ENCODE measurements at places on chromosomes 2 and 18.

GRCh38 chr2:15561574-15562344, 625 bp upstream of the NBAS start:
- no peak for DNase-seq

DNA sequence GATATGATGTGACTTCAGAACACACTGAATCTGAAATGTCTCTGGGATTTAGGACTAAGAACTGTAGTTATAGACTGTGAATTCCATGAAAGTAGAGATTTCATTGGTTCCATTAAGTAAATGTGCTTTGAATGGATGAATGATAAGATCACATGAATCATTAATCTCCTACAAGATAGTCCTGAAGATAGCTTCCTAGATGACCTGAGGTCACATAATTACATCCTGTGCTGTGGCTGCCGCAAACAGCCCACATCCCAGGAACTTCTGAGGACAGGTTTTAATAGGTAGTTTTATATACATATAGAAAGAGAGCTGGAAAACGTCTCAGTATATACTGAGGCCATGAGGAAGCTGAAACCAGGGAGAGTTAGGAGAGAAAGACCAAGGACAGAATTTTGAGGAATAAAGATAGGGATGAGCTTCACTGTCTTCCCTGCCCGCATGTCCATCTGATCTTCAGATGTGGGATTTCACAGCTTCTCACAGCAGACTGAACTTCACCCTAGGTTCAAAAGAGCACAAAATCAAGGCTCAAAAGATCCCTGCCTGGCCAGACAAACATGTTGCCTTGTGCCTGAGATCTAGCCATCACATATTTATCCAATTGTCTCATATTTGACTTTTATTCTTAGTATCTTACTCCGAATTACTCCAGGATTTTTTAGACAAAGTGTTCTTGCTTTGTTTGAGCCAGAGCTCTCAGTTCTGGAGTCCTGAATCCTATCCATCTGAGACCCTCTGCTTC, 188.2 kb downstream of the IRS1 start:
- DNase-seq = no peak

- DNase-seq = no peak
Observed at GRCh38 chr18:13521418-13521817, 204.9 kb downstream of the FAM210A start.

GRCh38 chr2:38560092-38560491, 42.6 kb downstream of the HNRNPLL start:
- DNase-seq = no peak

GRCh38 chr2:20565623-20566236, 85.2 kb downstream of the HS1BP3 start:
- DNase-seq = no peak

GRCh38 chr2:175015340-175015739, 10.2 kb upstream of the CHN1 start:
- DNase-seq = no peak

DNA sequence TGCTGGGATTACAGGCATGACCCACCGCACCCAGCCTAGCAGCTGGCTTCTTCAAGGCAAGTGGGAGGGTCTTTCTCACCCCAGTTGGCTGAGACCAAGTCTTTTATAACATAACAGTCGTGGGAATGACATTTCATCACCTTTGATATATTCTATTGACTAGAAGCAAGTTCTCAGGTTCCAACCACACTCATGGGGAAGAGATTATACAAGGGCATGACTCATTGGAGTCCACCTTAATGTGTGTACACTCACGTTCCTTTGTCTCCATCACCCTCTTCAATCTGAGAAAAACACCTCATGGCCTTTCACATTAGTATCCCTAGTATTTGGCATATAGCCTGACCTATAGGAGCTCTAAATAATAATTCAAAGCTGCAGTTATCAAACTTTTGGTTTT, 2.8 kb upstream of the BBS5 start:
- DNase-seq = no peak

DNA sequence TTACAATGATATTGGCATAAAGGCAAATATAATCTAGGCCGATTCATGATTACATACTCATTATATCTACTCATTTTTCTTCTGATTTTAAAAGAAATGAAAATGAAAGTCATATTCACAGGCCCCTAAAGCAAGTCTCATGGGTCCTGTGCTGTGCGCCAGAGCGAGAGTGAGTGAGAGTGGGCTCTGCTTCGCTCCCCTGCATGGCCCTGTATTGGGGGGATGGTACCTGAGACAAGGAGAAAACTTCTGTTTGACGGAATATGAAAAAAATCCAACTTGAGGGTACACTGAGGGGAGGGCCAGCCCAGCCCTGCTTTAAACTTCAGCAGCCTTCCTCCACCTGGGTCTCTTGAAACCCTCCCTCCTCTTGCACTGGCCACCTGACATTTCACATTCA, 81.4 kb upstream of the RGPD5 start:
- no peak for DNase-seq

DNA sequence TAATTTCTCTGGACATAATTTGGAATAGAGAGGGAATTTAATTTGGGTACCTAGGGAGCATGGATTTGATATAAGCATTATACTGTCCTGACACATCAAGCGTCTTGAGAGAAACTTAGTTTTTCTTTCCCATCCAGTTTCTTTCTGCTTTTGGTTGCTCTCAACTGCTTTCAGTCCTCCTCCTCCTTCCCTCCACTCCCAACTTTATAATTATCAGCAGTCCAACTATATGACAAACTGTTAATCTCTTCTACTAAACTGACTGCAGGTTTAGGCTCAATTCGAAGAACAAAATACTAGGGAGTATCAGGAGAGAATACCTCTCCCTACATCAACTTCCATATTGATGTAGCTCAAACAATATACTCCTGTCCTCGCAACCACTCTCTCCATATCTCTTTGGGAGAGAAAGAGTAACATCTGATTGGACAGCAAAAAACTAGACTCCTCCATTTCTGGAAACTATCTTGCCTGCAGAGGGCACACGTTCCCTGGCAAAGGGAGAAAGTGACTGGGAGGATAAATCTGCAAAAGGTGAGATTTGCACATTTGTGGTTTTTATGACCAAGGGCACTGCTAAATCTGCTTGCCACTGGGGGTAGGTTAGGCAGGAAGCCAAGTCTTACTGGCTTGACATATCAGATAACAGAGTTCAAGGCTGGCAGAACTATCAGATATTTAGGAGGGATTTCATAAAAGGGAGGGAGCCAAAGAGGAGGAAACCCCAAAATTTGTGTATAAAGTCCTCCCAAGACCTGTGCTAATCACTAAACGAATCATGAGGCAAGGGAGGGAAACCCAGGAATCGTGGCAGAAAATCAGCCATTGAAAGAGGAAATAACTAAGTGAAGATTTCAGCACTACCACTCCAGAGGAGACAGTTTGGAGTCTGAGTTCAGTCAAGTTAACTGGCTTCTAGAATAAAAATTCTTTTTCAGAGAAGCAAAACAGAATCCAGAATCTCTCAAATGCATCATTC, 40.0 kb downstream of the ICA1L start:
- DNase-seq = peak; percentile 28

- DNase-seq = no peak
Observed at GRCh38 chr2:241219030-241219382, 30.5 kb downstream of the ANO7 start.

DNA sequence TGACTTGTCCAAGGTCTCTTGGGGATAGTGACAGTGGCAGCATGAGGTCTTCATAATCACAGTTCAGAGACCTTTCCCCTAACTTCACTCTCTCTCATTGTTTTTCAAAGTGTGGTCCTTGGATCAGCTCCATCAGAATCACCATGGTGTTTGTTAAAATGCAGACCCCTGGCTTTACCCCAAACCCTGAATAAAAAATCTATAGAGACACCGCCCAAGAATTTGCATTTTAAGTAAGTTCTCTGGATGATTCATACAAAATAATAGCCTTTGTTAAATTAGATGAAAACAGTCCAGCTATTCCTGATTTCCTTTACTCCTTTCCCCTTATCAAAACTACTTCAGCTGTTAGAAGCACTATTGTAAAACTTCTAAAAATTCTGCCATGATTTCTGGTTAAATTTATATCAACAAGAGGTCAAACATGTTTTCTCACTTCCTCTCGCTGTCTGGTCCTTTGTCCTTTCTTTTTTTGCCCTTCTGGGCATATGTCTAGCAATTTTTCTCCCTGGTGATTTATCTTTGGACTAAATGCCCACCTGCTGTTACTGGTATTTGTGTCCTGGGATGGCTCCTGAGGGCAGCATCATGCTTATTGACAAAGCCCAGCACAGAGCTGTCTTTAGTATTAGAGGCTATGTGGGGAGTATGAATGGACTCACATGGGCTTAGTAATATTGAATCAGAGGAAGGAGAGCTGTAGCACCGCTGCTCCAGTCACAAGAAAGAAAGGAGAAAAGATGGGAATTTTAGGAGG, 63.4 kb downstream of the LHCGR start:
- no peak for DNase-seq

- DNase-seq = no peak
Observed at GRCh38 chr2:6986301-6986911, 69.2 kb downstream of the RNF144A start.

DNA sequence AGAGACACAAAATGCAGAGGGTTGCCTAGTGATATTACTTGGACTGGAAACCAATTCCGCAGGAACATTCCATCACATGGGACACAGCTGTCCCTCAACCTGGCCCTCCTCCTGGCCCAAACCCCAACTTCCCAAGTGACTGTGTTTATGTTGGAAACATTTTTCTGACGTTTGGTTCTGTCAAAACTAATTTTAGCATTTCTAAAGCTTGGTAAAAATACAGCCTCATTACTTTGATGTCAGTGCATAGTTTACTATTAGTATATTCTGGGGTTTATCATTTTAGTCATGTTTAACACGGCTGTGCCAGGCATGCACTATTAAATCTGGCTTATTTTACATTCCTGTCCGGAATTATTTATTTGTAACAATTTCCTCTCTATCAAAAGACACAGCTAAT, 69.9 kb downstream of the GLI2 start:
- DNase-seq = no peak

Data from stimulated activated CD8-positive, alpha-beta memory T cell treated with anti-CD3 and anti-CD28 coated beads, Interleukin-7, amount 100 ng/mL, for 48 hours (primary cell).